Right renal cortex interstitium (tissue), 3 donors: ENCODE measurements at places on chromosomes 2 and 18. TPM values are rescaled to one million over a fixed set of nuclear protein-coding genes. Genes with fewer than 3 reads are reported as not detected.

The IL1F10 gene
- not detected for polyA plus RNA-seq

DNA sequence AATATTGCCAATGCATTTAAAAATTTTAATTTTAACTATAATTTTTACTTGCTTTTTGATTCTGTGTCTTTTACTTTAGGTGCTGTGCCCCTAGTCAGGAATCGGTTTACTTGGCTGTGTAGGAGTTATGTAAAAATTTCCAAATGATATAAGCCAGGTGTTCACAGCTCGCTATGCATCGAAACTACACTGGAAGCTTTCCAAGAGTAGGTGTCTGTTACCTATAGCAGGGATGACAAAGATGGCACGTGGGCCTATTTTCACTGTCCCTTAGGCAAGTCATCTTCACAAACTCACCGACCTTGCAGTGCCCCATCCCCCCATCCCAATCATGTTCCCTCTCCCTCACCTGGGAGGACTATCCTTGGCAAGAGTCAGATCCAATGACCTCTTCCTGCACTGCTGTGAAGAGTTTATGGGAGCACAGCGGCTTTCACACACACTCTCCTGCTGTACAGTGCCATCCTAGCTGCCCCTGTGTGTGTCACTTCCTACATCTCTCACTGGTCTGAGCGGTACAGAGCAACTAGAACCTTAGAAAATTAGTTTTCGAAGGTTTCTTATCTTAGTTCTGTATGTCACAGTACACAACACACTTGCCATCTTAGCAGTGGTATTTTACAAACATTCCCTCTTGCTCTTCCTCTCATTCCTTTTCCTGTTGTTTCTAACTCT is 49.2 kb upstream of the NAB1 start:
- no peak for DNase-seq

GRCh38 chr2:156147594-156148330 is 184.8 kb downstream of the NR4A2 start:
- DNase-seq = no peak

The SLC30A3 gene
- polyA plus RNA-seq = 6.0 TPM

DNA sequence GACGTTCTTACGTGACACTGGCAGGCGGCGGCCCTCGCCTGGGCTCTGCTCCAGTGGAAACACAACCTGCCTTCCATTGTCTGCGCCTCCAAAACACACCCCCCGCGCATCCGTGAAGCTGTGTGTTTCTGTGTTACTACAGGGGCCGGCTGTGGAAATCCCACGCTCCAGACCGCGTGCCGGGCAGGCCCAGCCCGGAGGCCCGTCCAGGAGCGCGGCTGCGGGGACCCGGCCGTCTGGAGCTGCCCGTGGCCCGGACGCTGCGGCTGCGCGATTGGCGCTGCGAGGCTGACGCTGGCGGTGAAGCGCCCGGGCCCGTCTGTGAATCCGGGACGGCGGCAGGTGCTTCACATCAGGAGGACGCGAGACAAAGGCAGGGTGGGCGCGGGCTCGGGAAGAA is 670.3 kb upstream of the SALL3 start:
- no peak for DNase-seq

DNA sequence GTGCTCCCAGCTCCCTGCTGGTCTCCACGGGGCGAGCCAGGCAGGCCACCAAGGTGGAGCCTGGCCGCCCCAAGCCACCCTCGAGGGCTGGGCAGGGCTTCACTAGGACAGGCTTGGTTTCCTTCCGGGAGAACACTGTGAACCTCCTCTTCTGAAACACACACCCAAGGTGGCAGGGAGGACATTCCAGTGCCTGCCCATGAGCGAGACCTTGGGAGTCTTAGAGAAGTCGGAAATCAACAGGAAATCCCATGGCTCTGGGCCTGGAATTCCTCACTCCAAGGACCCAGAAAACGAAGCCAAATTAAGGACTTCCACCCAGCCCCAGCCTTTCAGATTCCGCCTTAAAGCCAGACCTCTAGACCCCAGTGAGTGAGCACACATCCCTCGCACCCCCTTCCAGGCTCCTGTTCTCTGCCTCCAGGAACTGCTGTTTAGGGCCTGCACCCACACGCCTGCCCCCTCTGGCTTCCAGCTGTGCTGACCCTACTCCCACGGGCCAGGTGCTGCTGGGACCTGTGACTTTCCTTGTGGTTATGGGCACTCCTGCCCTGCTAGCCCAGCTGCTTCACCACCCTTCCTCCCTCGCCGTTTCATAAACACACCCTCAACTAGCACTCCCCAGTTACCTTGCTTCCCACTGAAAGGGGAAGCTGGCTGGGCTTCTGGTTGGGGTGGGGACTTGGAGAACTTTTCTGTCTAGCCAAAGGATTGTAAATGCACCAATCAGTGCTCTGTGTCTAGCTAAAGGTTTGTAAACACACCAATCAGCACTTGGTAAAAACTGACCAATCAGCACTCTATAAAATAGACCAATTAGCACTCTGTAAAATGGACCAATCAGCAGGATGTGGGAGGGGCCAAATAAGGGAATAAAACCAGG is 13.7 kb downstream of the GPR17 start:
- DNase-seq = no peak

The KCNS3 gene
- 11.8 TPM for polyA plus RNA-seq

The KRTCAP3 gene
- 6.5 TPM for polyA plus RNA-seq

DNA sequence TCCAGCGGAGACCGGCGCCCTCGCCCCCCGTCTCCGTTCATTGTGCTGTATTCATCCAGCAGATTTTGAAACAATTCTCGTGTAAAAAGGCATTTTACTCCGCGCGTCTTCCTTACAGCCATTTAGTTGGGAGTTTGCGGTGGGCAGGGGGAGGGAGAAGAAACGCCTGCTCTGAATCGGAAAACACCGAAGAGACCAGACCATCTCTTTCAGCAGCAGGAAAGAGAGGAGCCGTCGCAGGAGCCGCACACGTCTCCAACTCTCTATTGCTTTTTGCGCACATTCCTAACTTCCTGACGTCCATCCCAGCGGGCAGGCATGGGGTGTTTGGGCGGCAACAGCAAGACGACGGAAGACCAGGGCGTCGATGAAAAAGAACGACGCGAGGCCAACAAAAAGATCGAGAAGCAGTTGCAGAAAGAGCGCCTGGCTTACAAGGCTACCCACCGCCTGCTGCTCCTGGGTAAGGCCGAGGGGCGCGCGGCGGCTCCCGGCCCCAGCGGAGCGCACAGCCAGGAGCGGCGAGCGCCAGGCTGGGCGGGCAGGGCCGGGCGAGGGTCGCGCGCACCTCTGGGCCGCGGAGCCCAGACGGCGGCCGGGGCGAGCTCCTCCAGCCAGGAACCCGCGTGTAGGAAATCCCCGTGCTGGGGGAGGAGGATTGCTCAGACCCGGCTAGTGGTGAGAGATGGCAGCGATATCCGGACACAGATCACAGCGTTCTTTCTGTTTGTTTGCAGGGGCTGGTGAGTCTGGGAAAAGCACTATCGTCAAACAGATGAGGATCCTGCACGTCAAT is 63.2 kb downstream of the GNAL start:
- DNase-seq = no peak

The TMEM37 gene
- polyA plus RNA-seq = 59.8 TPM
